ENCODE measurements at places on chromosomes 4 and X.

DNA sequence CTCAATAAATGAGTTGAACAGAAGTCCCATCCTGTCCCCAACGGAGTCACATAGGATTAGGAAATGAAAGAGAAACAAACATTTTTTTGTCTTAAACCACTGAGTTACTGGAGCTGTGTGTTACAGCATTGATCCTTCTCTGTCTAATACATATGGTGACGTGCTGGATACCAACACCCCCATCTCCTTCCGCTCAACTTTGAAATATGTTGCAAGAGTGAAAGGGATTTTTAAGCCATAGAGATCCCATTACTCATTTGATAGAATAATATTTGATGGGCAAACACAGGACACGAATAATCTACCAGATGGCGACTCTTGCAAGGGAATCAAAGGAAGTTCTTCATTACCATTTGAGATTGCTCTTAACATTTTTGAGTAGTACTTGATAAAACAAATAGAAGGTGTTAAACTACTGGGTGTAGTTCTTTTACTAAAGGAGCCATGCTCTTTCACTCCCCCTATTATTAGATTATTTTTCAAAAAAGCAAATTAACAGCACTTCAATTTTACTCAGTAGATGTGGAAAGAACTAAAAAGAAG is 140.5 kb downstream of the PACRGL start:
- no peak for DNase-seq

- no peak for DNase-seq
Observed at GRCh38 chr4:37002625-37003024, 241.9 kb upstream of the NWD2 start.

GRCh38 chr4:65018313-65018712 is 609.1 kb upstream of the TECRL start:
- no peak for DNase-seq

DNA sequence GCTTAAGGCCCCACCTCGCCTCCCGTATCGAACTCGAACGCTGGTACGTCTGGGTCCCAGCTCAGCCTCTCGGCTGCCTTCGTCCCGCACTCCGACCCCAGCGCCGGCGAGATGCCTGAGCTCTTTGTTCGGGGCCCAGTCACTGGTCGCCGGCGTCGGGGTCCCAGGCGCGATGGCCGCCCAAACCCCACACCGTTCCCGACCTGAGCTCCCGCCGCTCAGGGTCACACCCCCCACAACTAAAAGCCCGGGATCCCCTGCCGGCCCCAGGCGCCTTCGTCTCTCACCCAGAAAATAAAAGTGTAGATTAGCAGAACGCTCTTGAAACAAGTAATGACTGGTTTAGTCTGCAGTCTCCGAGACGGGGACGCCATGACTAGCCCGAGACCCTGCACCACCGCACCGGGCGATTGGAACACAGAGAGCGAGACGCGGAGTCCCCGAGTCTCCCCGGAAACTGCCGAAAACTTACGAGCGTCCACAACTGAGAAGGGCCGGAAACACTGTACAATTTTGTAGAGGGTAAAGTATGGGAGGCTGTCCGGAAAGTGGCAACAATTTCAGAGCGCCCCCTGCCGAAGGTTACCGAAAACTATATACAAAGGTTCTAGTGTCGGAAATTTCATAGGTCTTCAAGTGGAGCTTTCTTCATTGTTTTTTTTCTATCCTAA is at the start of gene TSPAN6:
Gene TSPAN6, minus strand, starts transcription at position 486 of the 671 bp plus-strand sequence. Its CDS starts 112 bp downstream, at position 374.
- DNase-seq: peak; percentile 56

GRCh38 chr4:38603652-38604051 is 60.3 kb upstream of the KLF3 start:
- no peak for DNase-seq

DNA sequence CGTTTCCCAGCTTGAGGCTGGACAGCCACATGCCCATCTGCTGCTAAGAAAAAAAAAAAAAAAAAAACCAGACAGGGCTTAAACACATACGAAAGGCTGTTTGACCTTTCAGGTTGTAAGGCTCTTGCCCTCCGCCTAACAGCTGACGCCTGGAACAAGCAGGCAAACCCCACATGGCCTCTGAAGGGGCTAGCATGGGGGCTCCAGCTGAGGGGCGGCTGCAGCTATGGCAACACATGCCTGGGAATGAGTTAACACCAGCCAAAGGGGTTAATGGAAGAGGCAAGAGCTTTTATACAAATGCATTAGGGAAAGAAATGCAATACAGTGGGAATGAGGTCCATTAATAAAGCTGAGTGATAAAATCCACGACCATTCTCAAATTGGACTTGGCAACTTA is 183.6 kb downstream of the ENOX2 start:
- DNase-seq: no peak

- no peak for DNase-seq
Observed at GRCh38 chr4:151753056-151753455, 7.8 kb downstream of the GATB start.

GRCh38 chr4:136706942-136707341 is 825.4 kb downstream of the PCDH18 start:
- DNase-seq: no peak

DNA sequence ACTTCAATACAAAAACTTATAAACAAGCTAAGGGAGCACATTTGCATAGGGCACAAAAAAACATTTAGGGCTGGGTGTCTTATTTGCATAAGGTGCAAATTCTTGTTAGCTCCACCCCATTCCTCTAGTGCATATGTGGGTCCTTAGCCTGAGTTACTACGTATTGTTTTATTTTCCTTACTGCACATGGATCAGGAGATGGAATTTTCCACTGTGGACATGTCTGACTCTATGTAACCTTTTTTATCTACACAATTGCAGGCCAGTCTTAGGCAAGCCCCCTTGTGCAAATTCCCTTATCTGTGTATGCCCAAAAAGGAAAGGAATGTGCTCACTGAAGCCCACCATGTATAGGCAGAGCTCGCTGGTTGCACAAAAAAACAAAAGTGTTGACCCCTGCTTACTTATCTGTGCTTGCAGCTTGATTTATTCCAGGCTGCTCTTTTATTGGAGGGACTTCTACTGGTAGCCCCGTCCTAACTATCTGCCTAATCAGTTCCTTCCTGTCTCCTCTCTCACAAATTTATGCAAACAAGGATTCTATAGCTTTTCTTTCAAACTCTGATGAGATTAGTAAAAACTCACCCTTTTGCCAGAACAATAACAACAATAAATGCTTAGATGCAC is 359.0 kb upstream of the MAGEB16 start:
- no peak for DNase-seq

- no peak for DNase-seq
Observed at GRCh38 chr4:120724656-120725055, 197.9 kb downstream of the PRDM5 start.

- DNase-seq: no peak
Observed at GRCh38 chrX:70434914-70435586, 9.6 kb upstream of the DLG3 start.

GRCh38 chr4:143251779-143252178 is 67.1 kb downstream of the USP38 start:
- DNase-seq: peak; percentile 12

DNA sequence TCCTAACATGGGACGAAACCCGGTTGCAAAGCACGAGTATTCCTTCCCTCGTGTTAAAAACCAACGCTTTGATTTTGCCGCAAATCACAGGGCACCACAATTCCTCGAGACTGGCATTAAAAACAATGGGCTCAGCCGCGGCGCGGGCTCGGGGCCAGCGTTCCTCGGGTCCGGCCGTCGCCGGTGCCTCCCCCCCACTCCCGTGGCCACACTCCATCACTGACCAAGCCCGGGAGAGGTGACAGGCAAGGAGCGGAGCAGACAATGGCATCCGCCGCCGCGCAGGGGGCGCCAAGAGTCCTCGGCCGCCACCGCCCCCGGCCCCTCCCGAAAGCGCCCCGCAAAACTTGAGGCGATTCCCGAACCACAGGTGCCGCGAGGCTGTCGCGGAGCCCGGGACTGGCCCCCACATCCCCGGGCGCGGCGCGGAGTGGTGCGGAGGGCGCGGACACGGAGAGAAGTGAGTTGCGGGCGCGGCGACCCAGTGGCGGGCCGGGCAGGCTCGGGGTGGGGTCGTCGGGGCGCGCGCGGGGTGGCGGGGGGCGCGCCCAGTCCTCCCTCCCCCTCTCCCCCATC is 445 bp downstream of the AP1S2 start:
- no peak for DNase-seq

DNA sequence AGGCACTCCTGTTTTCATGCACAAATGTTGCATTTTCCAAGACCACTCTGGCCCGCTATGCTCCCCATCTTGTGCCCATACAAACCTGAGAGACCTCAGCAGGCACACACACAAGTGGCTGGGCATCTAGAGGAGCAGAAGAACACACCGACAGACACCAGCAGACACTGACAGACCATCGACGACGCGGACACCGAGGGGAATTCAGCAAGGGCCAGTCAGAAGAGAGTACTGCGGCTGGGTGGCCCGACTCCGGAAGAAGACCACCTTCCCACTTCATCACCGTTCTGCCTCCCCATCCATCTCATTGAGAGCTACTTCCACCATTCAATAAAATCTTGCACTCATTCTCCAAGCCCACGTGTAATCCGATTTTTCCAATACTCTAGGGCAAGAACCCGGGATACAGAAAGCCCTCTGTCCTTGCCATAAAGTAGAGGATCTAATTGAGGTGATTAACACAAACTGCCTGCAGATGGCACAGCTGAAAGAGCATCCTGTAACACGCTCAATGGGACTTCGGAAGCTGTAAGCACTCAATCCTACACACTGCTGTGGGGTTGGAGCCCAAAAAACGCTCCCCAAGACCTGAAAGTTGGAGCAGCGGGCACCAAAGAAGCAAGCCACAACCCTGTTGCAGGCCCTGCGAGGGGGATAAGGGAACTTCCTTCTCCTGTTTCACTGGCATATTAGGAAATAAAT is 780.9 kb downstream of the ARAP2 start:
- no peak for DNase-seq

- DNase-seq: no peak
Observed at GRCh38 chrX:120559804-120560203, 958 bp downstream of the CUL4B start.

- no peak for DNase-seq
Observed at GRCh38 chr4:116101321-116101720, 984.1 kb downstream of the TRAM1L1 start.

DNA sequence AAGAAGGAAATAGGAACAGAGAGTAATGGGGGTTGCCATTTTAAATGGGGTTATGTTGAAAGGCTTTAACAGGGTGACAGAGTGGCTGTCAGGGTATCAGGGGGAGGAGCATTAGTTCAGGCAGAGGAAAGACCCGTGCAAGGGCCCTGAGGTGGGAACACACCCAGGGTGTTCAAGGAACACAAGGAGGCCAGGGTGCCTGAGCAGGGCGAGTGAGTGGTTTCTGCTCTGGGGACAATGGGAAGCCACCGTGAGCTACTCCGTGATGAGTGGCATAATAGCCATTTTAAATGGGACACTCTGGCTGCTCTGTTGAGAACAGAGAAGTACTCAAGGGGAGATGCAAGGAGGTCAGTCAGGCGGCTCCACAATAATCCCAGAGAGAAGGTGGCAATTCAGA is 4.5 kb downstream of the EVC2 start:
- DNase-seq: no peak

DNA sequence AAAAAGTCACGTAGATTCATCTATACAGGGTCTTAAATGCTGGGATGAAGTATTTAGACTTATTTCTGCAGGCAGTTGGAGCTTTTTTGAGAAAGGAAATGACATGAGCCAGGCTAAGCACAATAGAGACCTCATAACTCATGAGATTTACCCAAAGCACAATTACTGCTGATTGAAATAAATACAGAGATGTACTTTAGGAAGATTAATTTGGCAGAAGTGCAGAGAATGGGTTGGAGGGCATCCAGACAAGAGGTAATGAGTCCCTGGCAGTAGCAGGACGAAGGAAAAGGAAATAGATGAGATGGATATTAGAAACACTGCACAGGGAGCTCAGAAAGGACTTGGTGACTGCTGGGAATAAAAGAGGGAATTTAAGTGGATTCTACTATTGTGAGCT is 129.1 kb downstream of the SHROOM4 start:
- DNase-seq: no peak

- no peak for DNase-seq
Observed at GRCh38 chr4:121400632-121401031, 19.8 kb upstream of the QRFPR start.

- DNase-seq: no peak
Observed at GRCh38 chrX:13903405-13903804, 86.5 kb upstream of the GPM6B start.

GRCh38 chr4:35963974-35964515 is 280.3 kb downstream of the ARAP2 start:
- peak; percentile 5 for DNase-seq

DNA sequence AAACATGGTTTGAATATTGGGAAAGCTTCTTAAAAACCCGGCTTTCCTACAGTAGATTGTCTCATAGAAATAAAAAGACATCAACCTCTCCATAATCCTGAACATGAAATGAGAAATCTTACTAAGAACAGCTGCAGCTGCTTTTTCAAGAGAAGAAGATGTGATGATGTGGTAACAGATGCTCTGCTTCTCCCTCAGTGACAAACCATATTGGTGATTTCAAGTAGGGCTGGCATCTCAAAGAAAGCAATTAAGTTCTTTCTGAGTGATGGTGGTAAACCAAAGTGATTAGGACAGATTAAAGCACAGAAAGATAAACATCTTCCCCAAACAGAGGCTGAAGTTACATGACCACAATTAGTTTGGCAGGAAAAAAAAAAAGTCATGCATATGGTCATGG is 1477.7 kb downstream of the RAPGEF2 start:
- no peak for DNase-seq

DNA sequence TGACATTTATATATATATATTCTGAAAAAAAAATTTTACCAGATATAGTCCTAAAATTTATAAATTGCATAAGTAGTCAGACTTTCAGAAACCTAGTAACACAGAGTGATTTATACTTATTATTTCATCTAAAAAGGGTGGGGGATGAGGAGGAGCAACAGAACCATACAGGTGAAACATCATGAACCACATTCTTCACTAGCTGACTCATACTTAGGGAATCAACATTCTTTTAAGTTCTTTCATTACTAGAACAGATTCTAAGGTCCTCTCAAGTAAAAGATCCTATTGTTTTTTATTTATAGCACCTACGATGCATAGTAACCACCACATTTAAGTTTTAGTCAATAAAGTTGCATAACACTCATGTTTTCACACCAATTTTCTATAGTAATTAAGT is 166.1 kb downstream of the LRBA start:
- DNase-seq: peak; percentile 26

- DNase-seq: no peak
Observed at GRCh38 chrX:71177327-71177726, 32.7 kb downstream of the NLGN3 start.

- no peak for DNase-seq
Observed at GRCh38 chr4:90121676-90122354, 5.4 kb upstream of the CCSER1 start.

DNA sequence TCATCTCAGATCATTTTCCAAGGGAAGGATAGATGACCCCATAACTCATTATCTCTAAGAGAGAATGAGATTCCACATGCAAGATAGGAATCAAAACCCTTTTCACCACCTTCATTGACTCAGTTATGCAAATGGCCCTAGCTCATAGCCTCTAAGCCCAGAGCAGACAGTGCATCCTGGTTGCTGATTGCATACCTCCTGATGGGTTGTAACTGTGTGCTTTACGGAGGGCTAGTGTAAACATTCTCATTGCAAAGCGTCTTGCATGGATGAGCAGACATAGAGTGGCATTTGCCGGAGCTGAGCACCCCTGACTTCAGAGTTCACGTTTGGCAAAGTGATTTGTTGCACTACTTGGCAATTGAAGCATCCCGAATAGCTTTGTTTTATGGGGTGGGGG is 151.0 kb downstream of the VCX3A start:
- DNase-seq: no peak
